ENCODE measurements at places on chromosomes 4 and X.

DNA sequence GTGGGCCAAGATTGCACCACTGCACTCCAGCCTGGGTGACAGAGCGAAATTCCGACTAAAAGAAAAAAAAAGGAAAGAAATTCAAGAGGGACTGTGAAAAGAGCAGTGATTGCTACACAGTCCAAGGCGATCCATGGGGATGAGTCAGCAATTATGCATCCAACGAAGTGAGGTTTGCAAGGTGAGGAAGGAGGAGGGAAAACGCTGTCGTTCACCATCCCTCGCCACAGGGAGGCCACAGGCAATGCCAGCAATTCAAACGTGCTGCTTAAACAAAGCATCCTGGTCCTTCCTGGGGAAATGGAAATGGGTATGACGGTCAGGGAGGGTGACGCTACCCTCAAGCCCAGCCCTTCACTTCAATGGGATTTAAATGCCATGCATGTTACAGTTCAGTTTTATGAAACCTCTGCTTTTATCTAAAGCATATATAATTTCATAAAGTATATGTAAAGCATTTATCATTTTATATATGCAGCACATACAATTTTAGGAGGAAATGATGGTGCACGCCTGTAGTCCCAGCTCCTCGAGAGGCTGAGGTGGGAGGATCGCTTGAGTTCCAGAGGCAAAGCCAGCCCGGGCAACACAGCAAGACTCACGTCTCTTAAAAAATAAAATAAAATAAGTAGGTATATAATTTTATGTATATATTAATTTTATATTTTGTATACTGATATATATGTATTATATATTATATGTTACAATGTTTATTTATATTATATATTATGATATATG, 108.7 kb downstream of the DHRSX start:
- no peak for DNase-seq

GRCh38 chr4:74661427-74662201, 132.7 kb downstream of the BTC start:
- DNase-seq, result no peak

- DNase-seq, result no peak
These were observed 5.0 kb downstream of the GPR78 start for GRCh38 chr4:8585186-8585585.

- DNase-seq, result no peak
These were observed 1.8 kb downstream of the SPCS3 start for GRCh38 chr4:176321589-176321988.

GRCh38 chr4:35912174-35912573, 332.1 kb downstream of the ARAP2 start:
- no peak for DNase-seq

GRCh38 chr4:149202117-149202516, 613.5 kb downstream of the IQCM start:
- DNase-seq, result no peak

GRCh38 chr4:11603591-11604194, 175.0 kb upstream of the HS3ST1 start:
- DNase-seq, result no peak

DNA sequence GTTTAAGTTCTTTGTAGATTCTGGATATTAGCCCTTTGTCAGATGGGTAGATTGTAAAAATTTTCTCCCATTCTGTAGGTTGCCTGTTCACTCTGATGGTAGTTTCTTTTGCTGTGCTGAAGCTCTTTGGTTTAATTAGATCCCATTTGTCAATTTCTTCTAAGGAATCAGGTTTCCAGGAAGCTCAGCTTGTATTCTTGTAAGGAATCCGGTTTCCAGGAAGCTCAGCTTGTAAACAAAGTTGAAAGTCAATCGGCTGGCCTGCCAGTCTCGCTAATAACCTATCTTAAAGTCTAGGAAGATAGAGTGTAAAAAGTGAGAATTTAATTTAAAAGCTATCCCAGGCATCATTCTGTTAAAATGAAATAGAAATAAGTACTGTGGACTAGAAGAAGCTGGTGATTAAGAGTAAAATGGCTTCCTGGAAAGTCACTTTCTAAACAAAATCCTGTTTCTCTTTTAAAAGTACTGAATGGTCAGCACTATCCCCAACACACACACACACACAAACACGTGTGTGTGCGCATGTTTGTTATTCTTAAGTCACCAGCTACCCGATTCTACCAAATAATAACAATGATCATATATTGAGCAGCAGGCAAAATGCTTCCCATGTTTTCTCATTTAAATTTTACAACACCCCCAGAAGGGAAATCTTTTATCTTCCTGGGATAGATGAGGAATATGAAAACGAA, 171.7 kb downstream of the PAPSS1 start:
- no peak for DNase-seq

Data from C1 segment of cervical spinal cord (tissue), 14 donors.